ENCODE measurements at places on chromosomes 3 and 15.

DNA sequence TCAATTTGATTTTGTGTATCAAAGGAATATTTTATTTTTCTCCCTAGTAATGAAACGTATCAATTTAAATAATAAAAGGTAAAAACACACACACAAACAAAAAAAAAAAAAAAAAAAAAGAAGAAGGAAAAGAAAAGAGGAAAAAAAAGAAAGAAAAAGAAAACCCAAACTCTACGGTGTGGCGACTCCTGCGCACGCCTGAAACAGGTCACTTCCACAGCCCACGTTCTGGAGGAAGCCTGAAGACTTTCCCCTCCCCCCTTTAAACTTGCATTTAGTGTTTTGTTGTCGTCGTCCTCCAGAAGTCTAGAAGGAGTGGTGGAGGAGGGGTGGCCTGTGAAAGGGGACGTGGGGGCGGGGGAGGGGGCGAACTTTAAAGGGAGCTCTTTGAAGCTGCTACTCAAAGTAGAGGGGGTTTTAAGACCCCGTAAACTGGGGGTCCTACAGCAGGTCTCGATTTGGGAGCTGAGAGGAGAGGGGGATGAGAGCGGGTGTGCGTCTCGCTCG, 2.3 kb upstream of the TLE3 start:
- DNase-seq, result no peak

DNA sequence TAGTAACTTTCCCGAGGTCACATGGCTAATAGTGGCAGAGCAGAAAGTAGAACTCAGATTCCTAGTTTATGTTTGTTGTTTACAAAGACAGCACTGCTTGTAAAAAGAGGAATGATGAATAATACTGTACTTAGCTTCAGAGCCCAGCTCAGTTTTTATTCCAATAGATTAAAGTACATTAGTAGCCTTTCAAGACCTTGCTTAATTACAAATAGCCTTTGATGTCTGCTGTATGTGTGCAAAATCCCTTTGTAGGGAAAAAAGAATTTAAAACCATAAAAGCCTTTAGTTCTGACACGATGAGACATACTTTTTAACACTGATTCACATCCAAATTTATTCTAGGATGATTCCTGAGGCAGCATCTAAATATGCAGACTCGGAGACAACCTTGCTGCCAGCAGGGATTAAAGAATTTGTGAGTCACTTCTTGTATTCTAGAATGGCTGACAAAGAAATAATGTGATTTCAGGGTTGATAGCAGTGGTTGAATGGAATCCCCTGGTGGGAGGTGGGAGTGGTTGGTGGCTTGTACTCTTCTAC, 324.2 kb upstream of the TGFBR2 start:
- peak; percentile 96 for DNase-seq

DNA sequence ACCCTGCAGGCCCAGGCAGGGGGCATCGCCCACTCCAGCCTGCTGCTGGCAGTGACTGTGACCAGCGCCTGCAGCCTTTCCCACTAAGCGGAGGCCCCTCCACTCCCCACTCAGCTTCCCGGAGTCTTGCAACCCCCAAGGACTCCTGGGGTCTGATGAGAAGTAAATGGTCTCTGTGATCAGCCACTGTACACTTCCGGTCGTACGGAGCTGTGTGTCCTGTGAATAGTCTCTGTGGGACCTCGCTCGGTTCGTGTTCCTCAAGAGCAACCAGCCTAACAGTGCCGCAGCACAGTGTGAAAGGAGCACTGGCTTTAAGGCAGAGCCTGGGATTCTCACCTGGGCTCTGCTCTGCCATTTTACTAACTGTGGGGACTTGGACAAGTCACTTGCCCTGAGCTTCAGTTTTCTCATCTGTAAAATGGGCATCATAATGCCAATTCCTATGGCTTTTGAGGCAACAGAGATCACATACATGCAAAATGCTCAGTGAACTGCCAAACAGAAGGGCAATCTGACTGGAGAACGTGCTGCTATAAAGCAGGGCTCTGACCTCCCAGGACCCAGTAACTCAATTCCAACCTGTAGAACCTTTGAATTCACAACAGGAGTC, 26.7 kb downstream of the TMEM43 start:
- DNase-seq, result no peak

GRCh38 chr3:61807865-61808276, 246.5 kb downstream of the PTPRG start:
- DNase-seq, result peak; percentile 50

- peak; percentile 52 for DNase-seq
Measured at GRCh38 chr15:75042730-75043508, 19.5 kb downstream of the PPCDC start.

DNA sequence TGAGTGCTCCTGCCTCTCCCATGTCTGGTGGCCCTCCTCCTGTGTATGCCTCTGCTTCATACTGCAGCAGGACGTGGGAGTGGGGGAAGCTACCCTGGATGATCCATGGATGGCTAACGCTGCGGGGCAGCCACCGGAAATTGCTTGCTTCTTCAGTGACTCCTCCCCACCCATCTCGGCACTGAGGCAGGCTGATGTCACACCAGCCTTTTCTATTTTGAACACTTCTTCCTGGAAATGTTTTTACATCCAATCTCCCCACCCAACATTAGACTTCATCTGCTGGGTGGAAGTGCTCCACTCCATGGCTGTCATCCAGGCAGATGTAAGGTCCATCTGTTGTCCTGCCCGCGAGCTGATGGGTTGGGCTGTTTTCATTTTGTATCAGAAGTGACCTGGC, 58.9 kb upstream of the MUC13 start:
- no peak for DNase-seq

GRCh38 chr15:77504871-77505270, 84.2 kb downstream of the HMG20A start:
- DNase-seq, result no peak

GRCh38 chr3:153545471-153545870, 383.4 kb downstream of the RAP2B start:
- DNase-seq, result peak; percentile 2

DNA sequence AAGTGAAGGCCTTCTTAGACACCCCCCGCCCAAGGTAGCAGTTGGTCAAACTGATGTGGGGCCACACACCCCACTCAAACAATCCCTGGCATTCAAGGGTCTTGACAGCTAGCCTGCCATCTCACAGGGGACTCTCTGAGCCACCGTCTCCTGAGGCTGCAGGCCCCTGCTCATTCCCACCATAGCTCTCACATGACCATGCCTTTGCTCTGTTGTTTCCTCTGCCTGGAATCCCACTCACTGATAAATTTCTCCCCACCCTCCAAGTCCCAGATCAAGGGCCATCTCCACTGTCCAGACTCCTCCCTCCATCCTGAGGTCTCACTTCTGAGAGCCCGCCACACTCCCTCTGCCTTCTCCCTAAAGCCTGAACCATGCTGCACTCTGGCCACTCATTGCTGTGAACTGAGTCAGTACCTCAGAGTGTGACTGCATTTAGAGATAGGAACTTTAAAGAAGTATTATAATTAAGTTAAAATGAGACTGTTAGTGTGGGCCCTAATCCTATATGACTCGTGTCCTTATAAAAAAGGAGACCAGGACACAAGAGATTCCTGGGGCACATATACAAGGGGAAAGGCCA, 10.0 kb downstream of the WNT7A start:
- no peak for DNase-seq

- no peak for DNase-seq
Measured at GRCh38 chr3:192275741-192276355, 451.5 kb downstream of the FGF12 start.

- DNase-seq, result no peak
Measured at GRCh38 chr15:70314688-70315087, 217.0 kb upstream of the TLE3 start.
